ENCODE measurements at places on chromosomes 11 and 22.

DNA sequence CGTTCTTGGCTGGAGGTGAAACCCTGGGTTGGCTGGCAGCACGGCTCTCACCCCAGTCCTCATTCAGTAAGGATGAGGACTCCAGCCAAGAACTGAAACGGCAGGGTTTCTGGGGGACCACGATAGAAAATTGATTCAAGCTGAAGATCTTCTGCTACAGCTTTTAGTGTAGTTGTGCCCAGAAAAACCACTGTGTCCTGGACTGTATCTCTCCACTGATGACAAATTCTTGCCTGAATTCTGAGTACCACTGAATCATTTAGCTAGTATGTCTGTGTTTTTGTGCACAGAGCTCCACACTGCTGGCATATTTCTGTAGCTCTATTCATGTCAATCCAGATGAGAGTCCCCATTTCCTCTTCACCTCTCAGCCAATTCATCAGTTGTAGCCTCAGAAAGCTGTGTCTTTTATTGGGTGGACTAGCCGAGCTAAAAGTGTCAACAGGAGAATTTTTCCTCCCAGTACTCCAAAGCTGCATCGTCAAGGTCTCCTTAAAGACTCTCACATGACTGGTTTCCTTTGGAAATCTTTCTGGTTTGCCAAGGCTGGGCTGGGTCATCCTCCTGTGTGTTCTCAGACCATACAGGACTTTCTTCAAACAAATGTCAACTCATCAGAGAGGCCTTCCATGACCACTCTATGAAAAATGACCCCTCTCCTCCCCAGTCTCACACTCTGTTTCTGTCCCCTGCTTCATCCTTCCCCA lies 144.6 kb downstream of the LDLRAD3 start:
- no peak for DNase-seq

DNA sequence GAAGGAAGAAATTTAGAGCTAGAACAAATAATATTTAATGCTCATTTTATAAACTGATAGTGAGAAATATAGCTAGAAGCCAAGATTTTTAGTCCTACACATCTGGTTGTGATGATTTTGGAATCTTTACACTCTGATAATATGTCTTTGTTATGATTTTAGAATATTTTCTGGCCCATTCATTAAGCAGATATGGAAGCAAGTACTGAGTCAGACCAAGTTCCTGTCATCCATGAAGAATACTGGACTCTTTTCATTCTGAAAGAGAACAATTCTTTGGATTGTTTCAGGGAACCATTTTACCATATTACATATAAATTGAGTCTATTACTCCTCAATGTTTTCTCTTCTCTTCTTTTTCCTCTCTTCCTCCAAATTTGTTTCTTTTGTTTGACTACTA lies 227.4 kb downstream of the TMEM135 start:
- no peak for DNase-seq

DNA sequence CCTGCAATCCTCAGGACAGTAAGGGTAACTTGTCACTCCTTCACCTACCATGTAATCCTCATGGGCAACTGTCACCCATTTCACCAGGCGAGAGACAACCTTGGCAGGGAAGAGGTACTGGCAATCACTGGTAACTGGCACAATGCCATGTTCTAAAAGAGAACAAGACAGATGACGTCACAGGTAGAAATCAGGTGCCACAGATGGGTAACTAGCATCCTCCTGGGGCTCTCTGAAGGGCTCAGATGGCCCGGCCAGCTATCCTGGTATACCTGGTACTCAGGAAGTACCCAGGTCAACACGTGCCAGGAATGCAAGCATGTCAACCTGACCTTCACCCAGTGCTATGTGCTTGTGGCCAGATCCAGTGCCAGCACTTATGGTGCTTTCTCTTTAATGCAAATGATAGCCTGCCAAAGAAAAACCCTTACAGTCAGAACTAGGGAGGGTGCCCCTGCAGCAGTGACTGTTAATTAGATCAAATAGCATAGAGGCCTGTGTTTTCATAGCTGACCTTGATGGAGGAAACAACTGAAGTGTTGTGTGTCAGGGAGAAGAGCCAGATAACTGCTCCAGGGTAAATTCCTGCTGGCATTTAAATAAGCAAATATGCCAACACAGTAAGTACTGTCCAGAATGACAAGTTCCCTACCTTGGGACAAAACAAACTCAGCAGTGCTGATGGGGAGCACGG lies 36.2 kb downstream of the THOC5 start:
- DNase-seq = peak; percentile 92

- no peak for DNase-seq
These were observed 52.3 kb upstream of the SERPIND1 start for GRCh38 chr22:20721409-20722218.

DNA sequence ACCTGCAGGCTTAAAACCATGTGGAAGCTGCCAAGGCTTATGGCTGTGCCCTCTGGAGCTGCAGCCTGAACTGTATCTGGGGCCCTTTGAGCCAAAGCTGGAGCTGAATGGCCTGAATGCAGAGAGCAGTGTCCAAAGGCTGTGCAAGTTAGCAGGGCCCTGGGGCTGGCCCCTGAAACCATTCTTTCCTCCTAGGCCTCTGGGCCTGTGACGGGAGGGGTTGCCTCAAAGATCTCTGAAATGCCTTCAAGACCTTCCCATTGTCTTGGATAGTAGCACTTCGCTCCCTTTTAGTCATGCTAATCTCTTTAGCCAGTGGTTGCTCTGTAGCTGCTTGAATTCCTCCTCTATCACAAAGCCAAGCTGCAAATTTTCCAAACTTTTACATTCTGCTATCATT lies 12.8 kb upstream of the IFTAP start:
- no peak for DNase-seq

GRCh38 chr22:45472426-45472825 lies 30.3 kb upstream of the FBLN1 start:
- DNase-seq = no peak

GRCh38 chr11:127574478-127574877 lies 573.9 kb upstream of the KIRREL3 start:
- no peak for DNase-seq

GRCh38 chr11:47021527-47021818 lies 84.9 kb downstream of the CSTPP1 start:
- DNase-seq = no peak

- peak; percentile 66 for DNase-seq
These were observed 342.3 kb downstream of the CADM1 start for GRCh38 chr11:115161876-115162275.

- no peak for DNase-seq
These were observed 1.2 kb upstream of the MRGPRF start for GRCh38 chr11:69014084-69014851.

DNA sequence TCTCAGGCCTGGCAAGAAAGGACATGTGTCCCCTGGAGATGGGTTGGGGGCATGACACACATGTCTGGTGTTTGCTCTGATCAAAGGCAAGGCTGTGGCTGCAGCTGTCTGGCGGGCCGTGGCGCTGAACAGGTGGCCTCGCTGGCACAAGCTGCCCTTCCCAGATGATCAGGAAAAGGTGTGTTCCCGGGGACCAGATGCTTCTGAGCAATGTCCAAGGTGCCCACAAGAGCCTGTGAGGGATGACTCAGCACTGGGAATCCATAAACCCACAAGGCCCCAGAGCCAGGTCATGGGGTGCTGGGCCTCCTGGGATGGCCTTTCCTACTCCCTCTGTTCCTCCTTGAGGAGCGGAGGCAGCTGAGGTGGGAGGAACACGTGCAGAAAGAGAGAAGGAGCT lies 9.7 kb upstream of the LRP5 start:
- peak; percentile 33 for DNase-seq

GRCh38 chr11:44241851-44242250 lies 68.1 kb downstream of the ALX4 start:
- no peak for DNase-seq

- DNase-seq = no peak
These were observed 38.0 kb downstream of the METTL15 start for GRCh38 chr11:28146123-28146751.

DNA sequence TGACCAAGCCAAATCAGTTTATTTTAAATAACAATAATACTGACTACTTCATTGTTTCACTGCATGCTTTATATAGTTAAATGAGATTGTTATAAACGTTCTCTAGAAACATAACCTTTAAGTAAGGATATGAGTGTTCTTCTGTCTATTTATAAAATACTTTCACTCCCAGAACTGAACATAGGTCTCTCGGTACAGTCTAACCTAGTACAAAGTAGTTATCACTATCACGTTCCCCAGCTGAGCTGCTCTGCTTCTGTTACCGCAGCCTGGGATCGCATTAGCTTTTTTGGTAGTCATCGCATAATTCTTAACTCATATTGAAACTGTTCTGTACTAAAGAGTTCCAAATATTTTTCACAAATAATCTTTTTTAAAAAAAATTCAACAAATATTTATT lies 143.6 kb downstream of the WNT11 start:
- DNase-seq = no peak

DNA sequence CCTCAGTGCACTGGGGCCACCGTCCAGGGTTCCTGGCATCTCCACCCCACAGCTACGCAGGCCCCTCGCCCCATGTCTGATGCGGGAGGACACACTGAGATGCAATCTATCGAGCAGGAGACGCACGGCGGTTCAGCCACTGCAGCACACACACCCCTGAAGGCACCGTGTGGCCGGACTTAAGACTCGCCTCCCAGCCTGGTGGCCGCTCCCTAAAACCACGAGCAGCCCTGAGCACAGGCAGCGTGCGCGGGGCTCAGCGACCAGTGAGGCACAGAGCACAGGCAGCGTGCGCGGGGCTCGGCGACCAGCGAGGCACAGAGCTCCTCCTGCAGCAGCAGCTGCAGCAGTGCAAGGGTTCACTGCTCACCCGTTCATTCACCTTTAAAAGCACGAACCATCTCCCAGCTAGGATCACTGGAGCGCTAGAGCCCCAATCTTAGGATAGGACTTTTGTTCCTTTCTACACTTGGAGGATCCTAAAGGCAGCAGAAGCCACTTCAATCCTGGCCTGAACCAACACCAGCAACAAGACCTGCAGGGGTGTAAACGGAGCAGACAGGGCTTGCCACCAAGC lies 31.4 kb downstream of the TOLLIP start:
- DNase-seq = no peak

DNA sequence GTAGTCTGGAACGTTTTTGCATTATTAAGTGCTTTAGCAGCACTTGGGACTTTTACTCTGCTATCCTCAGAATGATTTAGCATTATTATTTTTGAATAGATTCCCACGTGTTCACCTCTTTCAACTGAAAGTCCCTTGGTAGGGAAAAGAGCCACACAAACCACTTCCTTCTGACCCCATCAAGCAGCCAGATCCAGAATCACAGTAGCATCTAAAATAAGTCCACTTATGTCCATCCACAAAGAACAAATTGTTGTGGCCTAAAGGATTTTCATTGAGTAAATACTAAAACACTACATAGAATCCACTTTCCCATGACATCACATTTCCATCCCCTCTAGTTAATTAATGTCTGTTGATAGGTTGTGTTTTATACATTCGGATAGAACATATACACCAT lies 381.7 kb downstream of the AASDHPPT start:
- no peak for DNase-seq

DNA sequence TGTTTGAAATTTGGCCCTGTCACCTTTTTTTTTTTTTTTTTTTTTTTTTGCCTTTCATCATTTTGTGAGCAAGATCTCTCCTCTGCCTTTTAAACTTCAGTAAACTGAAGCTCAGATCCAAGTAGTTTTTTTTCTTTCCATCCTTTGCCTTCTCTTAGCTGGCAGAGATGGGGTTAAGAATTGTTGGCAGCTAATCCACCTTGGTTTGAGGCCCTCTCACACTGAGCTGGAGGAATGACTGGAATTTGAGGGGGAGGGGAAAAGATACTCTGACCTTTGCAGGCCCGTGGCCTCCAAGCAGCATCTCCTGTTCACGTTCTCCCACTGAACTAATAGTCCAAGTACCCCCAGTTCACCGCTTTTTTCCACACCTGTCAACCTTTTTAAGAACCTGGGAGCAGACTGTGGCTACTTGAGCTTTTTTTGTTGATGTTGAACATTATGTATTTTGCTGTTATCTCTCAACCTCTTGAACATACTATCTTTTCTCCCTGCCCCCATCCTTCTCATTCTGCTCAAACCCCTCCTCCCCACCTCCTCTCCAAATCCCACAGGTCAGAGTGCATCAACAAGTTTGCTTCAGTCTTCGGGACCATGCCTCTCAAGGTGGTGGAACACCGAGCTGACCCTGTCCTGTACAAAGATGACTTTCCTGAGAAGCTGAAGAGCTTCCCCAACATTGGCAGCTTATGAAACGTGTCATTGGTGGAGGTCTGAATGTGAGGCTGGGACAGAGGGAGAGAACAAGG lies 66.2 kb downstream of the ALX4 start:
- DNase-seq = no peak

DNA sequence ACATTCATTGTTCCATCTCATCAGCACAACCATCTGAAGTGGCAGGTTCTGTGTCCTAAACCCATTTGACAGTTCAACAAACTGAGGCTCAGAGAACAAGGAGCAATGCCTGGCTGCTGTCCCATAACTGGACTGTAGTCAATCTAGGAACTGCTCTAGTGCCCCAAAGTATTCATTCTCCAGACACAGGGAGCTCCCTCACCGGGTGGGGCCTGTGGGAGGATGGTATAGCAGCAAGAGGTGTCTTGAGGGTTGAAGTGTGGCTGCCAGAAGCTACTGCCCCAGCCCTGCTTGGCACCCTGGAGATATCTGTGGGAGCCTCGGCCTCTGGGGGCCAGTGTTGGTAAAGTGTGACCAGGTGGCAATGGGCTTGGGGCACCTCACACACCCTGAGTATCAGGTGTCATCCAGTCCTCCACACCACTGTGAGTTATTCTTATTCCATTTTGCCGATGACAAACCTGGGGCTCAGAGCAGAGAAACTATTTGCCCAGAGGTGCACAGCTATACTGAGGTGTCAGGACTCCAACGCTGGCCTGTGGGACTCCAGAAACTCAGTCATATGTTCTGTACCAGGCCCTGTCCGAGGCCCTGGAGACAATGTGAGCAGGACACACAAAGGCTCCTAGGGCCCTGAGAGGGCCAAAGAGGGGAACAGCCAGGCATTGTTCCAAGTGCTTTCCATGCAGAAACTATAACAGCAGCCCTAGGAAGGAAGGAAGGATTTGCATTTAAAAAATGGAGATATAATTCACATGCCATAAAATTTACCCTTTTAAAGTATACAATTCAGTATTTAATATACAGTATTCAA lies 46.0 kb upstream of the KLHL35 start:
- no peak for DNase-seq

- no peak for DNase-seq
These were observed 12.4 kb upstream of the PRRG4 start for GRCh38 chr11:32817181-32817851.

DNA sequence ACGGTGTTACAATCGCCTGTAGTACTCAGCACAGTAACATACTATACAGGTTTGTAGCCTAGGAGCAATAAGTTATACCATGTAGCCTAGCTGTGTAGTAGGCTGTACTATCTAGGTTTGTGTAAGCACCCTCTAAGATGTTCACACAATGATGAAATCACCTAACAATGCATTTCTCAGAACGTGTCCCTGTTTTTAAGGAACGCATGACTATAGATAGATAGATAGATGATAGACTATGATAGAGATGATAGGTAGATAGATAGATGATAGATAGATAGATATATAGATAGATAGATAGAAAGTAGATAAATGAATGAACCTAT lies 203.9 kb downstream of the FAM76B start:
- no peak for DNase-seq

GRCh38 chr11:4881860-4882500 lies at the start of gene OR51T1:
Gene OR51T1, plus strand, starts transcription at chr11:4881900. Its CDS starts 0 bp downstream, at chr11:4881900.
- DNase-seq = no peak

- no peak for DNase-seq
These were observed 9.0 kb downstream of the PKNOX2 start for GRCh38 chr11:125173556-125173955.
